ENCODE measurements at places on chromosomes 5 and 9.

GRCh38 chr9:8649160-8649559 lies 849.6 kb upstream of the DMAC1 start:
- DNase-seq, result no peak

GRCh38 chr5:1021136-1021968 lies 12.8 kb downstream of the NKD2 start:
- DNase-seq, result no peak

DNA sequence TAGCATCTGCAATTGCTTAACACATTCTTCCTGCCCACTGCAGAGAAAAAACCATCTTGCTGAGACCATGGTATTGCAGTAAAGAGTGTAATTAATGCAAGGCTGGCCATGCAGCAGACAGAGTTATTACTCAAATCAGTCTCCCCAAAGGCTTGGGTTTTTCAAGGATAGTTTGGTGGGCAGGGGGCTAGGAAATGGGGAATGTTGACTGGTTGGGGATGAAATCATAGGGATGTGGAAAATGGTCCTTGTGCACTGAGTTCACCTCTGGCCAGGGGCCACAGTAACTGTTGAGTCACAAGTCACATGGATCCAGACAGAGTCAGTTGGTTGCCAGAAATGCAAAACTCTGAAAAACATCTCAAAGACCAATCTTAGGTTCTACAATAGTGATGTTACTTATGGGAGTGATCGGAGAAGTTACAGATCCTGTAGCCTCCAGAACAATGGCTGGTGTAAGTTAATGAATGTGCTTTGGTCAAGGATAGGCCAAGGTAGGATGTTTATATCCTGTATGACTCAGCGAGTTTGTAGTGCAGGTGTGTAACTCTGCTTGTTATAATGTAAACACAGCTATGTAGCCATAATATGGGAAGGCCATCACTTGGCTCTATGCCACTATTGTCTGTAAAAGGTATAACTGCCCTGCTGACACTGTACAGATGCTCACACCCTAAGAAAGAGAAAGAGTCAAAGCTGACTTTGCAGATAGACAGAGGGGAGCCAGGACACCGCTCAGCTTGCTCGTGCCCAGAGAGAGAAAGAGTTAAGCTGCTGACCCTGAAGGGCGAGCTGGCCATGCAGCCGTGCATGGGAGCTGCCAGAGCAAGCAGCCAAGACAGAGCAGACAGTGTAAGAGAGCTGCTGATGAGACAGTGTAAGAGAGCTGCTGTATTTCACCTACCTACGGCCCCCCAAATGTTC lies 27.2 kb downstream of the C9orf152 start:
- no peak for DNase-seq

- no peak for DNase-seq
Measured at GRCh38 chr9:88258601-88259000, 120.3 kb upstream of the SPATA31C2 start.

GRCh38 chr5:141877356-141878185 lies 639 bp downstream of the PCDH1 start:
- DNase-seq, result no peak

DNA sequence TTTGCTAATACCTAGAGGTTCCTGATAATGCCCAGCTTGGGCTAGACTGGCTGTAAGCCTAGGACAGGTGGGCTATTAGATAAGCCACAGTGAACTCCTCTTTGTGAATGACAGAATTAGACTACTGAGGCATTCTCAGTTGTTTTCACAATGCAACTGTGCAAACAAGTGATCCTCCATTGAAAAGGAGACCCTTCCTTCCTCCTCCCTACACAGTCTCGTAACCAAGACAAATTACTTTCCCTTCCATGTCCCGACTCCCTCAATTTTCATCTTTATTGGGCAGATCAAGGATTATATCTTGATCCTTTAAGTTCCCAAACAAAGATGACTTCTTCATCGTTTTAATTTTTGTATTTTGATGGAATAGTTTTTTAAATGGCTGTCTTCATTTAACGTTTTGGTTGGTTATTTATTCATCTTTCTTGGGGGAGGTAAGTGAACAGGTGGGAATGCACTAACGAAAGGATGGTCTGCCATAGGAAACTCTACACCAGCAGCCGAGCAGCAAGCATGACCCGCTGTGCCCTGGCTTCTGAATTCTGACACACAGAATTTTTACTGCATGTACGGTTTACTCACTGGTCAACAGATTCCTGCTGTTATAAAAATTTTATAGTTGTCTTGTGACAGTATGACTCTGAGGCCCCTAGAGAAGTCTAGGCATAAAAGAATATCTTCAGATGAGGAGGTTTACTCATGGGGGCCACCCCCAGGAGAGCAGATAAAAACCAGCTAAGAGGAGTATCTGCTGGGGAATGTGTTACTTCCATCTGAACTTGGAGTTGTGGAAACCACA lies 137.5 kb upstream of the TUT7 start:
- DNase-seq, result no peak

DNA sequence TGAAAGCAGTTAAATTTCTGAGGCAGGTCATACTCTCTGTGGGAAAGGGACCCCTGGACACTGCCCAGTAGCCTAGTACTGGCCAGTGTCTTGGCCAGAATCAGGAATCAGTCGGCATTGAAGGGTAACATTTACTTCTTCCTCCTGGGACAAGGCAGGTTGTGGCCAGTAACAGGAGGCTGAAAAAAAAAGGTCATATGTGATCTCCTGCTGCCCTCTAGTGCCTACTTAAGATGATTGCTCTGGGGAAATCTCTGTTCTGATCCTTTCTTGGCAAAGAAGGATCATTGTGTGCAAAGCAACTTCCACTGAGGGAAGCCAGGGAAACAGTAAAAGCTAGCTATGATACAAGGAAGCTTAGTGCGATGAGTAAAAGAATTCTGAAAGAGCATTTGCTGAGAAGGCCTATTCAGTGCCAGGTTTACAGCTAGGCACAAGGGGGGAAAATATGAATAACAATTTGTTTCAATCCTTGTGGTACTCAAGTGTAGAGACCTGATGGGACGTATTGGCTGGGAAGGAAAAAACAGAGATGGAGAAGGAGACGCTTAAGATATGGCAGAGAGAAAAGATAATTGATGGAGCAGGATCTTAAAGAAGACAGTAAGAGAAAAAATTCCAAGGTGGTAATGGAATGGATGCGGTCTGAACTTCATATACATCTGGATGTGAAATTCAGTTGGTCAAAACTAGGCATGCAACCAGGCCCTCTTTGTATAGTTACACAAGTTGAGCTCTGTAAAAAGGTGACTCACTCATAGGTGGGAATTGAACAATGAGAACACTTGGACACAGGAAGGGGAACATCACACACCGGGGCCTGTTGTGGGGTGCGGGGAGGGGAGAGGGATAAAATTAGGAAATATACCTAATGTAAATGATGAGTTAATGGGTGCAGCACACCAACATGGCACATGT lies 25.8 kb upstream of the TRIM32 start:
- DNase-seq, result peak; percentile 65

DNA sequence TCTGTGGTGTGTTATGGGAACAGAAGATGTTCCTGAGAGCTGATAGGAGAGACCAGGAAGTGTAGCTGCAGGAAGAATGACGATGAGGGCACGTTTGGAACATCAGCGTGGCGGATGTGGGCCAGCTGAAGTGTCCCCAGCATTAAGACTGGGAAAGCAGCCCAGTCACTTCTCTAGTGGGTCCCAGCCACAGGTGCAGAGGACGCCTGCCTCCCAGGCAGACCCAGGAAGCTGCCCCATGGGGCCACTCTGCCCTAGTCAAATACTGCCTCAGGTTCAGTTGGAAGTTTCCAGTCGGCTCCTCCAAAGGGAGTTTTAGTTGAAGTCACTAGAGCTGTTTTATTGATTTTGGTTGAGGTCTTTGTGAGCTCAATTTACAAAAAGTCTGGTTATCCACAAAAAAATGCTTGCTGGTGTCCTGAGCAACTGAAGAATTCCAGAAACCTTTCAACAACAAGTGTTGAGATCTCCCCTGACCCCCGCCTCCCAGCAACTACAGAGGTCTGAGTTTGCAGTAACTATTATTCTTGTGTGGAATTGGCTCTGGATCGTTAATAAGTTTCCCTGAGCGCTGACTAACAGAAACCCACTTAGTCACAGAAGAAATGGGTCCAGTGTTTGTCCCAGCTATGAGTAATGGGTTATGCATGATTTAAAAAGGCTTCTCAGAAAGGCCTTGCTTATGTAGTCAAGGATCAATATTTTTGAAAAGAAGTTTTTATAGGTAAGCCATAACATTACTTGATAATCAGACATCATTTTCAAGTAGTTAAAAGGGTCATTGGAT lies 294.1 kb downstream of the FANCC start:
- DNase-seq, result no peak

DNA sequence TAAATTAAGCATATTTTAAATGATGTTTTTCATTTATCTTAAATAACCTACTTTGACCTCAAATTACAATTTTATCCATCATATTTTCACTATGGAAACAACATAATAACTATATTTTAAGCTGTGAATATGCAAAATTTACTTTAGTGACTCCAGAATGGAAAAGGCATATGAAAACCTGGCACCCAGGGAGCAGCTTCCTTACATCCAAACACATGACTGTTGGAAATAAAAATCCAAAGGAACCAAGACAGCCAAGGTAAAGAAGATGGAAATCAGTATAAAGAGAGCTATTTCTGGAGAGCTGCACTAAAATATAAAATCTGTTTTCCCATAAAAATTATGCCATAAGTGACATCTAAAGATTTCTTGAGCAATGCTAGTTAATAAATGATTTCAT lies 140.3 kb upstream of the FTMT start:
- no peak for DNase-seq

DNA sequence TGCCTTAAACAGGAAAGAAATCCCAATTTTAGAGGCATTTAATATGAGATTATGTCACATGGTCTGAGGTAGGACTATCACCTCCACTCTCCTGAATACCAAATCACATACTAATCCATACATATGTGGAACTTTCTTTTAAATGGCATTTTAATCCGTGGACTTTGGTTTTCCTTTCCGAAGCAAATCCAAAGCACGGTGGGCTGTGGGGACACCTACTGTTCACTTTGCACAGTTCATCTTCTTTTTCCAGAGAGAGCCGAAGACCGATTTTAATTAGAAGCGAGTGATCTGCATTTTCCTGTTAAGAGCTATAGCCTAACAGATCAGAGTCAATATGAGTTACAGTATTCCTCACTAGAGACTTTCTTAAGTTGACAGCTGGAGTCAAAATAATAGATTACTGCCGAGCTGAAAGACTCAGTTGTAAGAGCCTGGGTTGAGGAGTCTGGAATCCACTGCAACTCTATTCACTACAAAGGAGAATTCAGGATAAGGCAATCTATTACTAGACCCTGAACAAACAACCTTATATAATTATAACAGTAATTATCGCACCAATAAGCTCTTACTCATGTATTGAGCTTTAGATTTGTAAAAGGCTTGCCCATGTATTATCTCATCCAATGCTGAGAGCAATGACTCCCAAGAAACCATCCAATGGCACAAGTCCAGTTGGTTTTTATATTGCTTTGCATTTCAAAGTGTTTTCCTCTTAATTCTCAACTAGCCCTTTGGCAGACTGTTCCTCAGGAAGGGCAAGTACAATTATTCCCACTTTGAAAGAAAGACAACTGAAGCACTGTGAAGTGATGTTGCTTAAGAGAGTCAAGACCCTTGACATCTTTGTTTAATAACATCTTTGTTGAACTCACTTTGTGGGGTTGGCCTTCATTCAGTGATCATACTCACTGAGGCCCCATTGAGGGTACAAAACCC lies 144.7 kb downstream of the TRPM6 start:
- DNase-seq, result peak; percentile 14

- DNase-seq, result no peak
Measured at GRCh38 chr9:908536-909205, 67.2 kb downstream of the DMRT1 start.

DNA sequence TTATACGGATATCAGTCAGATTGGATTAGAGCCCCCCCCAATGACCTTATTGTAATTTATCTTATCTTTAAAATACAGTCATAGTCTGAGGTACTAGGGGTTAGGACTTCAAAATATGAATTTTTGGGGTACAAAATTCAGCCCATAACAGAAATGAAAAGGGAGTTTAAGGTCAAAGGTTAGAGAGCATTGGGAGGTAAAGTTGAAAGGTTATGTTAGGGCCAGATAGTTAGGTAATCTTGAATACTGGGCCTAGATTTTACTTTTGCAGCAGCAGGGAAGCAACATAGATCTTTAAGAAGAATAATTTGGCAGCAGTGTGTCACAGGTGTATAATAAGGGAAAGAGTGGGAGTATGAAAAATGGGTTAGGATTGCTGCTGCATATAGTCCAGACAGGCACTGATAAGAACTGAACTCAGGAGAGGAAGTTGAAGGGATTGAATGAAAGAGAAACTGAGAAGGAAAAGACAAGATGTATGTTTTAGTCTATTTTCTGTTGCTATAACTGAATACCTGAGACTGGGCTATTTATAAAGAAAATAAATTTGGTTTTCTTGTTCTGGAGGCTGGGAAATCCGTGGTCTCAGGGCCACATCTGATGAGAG lies 10.7 kb upstream of the GCNT4 start:
- DNase-seq, result no peak

GRCh38 chr5:128228008-128228407 lies 144.4 kb downstream of the SLC12A2 start:
- no peak for DNase-seq

GRCh38 chr5:112917453-112917995 lies 4.5 kb downstream of the REEP5 start:
- no peak for DNase-seq

DNA sequence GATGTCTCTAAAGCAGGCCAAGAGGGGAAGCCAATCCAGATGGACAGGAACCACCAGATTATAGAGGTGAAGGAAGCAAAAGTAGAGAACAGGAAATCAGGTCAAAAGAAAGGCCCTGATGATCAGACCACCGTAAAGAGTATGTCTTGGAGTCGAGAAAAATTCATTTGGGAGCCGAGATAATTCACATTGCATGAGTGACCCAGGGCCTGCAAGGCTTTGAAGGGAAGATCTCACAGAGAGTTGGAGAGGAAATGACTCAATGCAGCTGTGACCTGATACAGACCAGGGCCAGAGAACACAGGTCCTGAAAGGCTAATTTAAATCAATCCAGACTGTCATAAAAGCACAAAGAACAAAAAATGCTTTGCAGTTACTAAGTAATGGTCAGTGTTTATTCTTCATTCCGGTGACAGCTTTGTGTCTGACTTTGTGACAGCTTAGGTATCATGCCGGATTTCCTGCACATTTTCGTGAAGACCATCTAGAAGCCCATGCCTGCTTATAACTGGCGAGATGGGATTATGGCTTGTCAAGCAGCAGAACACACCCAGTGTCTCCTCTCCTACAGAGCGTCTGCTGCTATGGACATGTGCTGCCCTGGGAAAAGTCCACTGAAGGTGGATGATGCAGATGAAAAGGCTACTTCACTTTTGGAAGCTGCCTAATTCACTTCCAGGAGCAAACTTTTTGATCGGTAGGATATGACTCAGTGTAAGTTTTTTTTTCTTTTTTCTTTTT lies 5.8 kb upstream of the ACTBL2 start:
- DNase-seq, result peak; percentile 7

- no peak for DNase-seq
Measured at GRCh38 chr5:14706615-14707021, 42.1 kb downstream of the OTULIN start.

DNA sequence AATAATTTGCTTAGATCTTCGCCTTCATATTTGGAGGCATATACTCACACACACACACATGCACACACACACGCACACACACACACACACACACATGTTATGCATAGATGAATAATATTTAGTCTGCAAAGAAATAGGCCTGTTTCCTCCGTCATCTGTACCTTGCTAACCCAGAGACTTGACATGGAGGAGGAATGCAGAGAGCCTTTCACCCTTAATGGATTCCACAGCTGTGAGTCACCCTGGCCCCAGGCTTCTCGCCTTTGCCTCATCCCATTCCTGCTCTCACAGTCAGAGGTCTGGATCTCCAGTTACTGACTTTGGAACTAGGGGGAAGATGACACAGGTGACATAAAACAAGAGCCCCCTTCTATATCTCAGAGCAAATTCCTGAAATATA lies 29.7 kb downstream of the ZNF462 start:
- DNase-seq, result no peak

- DNase-seq, result no peak
Measured at GRCh38 chr5:14882658-14883580, 11.3 kb upstream of the ANKH start.

Measured in GM20000 (cell line).